CD4-positive, alpha-beta T cell treated with Interleukin-4 for 1 hour (primary cell): ENCODE measurements at places on chromosomes 1 and 21.

DNA sequence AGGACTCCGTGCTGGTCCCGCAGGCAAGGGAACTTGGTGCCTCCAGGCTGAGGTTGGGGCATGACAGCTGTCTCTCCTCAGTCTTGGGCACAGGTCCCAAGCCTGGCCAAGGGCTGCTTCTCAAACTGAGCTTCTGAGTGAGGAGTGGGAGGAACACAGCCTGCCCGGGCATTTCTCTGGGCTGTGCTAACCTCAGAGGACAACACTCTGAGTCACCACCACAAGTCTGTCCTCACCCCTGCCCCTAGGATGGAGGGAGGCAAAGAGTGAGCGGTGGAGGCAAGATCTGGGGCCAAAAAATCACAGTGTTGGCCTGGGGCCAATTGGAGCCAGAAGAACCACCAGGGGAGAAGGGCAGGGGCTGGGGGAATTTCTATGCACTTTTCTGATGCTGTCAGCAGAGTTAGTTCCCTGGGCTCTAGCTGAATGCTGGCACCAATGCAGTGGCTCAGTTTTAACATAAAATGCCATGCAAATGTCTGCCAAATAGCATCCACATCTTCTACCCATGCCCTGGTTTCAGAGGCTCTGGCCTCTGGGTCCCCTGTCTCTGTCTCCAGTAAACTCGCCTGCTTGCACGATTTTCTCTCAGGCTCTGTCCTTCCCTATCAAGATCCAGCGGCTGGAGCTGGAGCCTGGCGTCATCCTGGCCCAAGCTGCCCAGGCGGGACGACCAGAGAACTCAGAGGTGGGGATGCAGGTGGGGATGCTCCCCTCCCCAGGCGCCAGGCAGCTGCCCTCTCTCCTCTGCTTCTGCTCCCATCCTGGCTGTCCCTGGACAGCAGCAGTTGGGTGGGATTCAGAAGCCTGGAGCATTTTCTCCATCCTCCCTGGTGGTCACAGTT lies 11.0 kb upstream of the CDK18 start:
- DNase-seq = no peak

- DNase-seq = no peak
Measured at GRCh38 chr1:203686091-203686632, 59.5 kb downstream of the ATP2B4 start.

DNA sequence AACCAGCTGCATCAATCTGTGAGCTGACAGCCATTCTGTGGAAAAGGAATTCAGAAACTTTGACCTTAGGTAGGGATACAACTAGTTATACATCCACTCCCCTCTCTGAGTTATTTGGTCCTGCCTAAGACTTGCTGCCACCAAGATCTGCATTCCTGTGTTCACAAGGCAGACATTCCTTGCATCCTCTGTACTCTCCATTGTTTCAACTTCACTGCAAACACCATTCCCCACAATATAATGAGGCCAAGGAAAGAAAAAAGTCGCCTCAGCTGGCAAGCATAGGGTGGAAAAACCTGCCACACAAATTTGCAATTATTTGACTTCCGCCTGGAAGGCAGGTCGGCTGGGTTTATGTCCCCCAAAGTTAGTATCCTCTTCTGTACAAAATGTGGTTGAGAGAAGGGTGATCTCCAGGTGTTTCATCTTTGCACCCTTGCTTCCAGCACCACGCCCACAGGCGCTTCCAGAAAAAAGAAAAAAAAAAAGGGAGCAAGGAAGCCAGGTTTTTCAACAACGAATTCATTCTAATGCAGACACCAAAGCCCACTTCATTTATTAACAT lies 676 bp upstream of the CTTNBP2NL start:
- no peak for DNase-seq

DNA sequence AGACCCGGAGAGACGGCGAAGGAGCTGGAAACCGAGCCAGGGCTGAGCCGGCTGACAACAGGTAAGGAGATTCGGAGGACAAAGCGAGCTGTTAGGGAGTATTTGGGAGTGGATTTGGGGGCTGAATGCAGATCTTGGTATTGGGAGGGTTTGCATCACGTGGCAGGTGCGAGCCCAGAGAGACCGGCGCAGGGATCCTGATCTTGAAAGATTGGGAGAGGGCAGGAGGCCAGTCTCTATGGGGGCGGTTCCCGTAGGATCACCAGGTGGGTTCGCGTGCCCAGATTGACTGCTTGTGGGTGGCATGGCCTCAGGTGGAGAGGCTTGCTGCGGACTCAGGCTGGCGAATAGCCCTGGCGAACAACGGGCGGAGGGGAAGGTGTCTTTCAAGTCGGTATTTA lies 204 bp downstream of the CIART start:
- DNase-seq = no peak

DNA sequence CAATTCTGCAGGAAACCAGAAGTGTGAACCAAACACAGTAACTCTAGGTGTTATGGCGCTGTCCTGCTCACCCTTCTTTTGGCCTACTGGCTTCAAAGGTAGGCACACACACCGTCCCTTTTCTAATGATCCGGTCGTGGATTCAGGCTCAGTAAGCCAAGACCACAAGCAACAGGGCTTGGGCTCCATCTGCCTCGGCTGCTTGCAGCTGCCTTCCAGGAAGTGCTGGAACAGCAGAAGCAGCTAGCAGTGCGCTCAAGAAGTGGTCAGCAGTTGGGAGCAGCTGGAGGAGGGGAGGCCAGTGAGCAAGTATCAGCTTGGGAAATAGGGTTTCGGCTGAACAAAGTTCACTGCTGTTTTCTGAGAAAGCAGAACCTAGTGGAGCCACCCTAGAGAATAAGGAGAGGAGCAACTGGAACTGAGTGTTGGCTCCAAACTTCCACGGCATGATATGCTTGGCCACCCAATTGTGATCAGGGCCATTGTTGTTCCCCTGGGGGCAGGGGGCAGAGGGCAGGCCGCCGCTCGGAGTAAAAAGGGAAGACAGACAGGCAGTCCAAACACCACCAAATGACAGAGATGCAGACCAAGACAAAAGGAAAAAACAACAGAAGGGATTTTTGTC lies 173.4 kb downstream of the TOMM20 start:
- DNase-seq = peak; percentile 73

- DNase-seq = no peak
Measured at GRCh38 chr1:8396786-8397406, 79.0 kb downstream of the SLC45A1 start.
